ENCODE measurements at places on chromosomes 3 and 15.

- no peak for DNase-seq
Measured at GRCh38 chr3:186598108-186598784, 14.6 kb upstream of the AHSG start.

- DNase-seq, result no peak
Measured at GRCh38 chr3:39192490-39193092, at the start of gene XIRP1. XIRP1 (minus strand) TSS chr3:39192595; CDS start chr3:39189445, 3,150 bp downstream.

GRCh38 chr3:112773864-112774263, 72.8 kb downstream of the CD200R1L start:
- DNase-seq, result no peak

DNA sequence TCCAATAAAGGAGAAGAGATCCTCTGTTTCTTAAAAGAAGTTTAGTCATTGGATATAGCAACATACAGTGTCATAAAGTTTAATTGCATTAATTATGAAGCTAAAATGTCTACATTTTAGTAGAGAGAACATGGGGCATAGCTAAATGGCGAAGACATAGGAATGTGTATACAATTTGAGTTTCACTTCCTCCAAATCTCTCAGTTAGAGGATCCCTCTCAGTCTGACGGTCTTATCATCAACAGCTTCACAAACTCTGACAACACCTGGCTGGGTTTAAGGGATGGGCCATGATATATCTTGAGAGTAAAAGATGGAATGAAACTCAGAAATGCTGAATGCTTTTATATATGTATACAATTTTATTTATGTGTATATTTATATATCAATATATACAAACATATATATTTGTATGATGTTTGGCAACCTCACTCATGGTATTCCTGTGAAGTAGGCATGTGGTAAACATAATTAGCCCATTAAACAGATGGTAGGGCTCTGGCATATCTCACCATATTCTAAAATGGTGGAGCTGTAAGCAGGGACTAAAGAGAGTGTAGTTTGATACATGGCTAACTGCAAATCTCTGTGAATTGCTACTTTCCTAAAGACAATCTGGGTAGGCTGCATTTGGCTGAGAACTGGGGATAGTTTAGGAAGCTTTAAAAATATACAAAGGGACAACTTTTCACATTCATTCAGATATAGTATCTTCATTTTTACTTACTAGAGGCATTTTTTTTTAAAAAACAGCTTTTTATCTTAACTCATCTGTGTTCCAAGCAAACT, 111.6 kb downstream of the TIGIT start:
- DNase-seq, result no peak

GRCh38 chr3:108713816-108714215, 43.4 kb downstream of the RETNLB start:
- no peak for DNase-seq

GRCh38 chr3:58130591-58130990, 80.2 kb downstream of the DNASE1L3 start:
- DNase-seq, result no peak

DNA sequence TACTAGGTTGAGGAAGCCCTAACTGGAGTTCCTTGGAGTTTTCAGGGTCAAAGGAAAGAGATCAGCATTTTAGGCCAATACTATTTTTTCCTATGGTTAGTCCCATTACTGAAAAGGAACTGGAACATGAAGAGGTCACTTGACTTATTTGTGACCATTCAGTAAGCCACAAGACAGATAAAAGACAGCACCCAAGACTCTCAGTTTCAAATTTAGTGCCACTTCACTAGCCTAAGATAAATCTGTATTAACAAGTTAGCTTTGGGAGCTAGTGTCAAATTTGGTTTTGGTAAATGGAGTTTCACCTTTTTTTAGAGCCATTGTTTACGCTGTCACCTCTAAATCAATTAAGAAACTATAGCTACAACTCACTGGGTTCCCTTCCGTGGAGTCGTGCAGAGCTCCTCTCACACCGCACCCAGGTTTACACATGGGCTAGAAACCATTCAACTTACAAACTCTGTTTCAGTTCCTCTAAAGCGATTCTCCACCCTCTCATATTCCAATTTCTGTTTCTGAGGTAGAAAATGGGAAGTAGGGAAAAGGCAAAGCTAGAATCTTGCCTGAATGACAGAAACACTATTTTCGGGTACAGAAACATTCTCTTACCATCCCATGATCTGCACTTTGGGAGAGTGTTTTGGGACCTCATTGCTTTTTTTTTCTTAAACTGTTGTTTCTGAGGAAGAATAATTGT, 14.4 kb downstream of the CCDC32 start:
- DNase-seq, result no peak

DNA sequence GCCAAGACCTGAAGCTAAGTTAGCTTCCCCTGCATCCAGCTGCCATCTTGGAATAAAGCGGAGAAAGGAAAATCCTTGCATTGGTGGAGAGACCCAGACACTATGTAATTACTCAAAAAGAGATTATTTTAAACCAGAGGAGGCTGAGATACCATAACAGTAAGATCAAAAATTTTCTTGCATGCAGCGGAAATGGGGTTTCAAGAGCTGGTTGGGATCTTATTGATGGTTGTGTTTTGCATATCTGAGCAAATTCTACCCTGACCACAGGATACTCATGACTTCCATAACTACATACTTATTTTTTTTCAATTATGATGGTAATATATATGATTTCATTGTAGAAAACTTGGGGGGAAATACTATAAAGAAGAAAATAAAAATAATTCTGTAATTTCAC, 17.5 kb downstream of the TMEM158 start:
- DNase-seq, result no peak

GRCh38 chr3:66823009-66823397, 175.1 kb upstream of the KBTBD8 start:
- no peak for DNase-seq

DNA sequence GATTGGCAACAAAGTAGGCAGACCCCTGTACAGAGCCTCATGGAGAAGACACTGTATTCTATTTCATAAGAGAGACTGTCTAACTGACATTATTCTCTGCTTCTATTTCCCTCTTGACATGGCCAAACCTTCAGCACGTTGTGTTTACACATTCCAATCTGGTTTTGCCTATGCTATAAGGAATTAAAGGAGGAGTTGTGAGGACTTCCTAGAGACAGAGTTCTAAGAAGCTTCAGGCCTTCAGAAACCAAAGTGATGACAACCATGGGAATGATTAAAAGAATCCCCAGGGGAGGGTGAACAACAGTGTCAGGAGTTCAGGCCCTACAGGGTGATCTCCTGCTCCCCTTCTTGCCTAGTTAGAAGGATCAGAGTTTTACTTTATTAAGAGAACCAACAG, 44.9 kb upstream of the CAPN7 start:
- no peak for DNase-seq

DNA sequence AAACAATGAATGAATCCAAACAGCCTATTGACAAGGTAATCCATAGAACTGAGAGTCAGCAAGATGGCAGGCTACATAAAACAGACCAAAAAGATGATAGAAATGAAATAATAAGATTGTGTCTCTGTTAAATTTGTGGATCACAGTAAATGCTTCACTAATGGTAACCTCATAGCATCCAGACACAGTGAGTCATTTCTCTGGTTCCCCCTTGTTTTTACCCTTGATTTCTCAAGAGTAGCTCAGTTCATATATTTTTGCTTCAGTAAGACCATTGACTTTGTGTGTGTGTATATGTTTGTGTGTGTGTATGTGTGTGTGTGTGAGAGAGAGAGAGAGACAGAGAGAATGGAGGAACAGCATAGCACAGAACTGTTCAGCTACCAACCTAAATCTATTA, 546.9 kb downstream of the RBMS3 start:
- no peak for DNase-seq

- DNase-seq, result no peak
Measured at GRCh38 chr15:36331531-36332275, 247.7 kb upstream of the CDIN1 start.

DNA sequence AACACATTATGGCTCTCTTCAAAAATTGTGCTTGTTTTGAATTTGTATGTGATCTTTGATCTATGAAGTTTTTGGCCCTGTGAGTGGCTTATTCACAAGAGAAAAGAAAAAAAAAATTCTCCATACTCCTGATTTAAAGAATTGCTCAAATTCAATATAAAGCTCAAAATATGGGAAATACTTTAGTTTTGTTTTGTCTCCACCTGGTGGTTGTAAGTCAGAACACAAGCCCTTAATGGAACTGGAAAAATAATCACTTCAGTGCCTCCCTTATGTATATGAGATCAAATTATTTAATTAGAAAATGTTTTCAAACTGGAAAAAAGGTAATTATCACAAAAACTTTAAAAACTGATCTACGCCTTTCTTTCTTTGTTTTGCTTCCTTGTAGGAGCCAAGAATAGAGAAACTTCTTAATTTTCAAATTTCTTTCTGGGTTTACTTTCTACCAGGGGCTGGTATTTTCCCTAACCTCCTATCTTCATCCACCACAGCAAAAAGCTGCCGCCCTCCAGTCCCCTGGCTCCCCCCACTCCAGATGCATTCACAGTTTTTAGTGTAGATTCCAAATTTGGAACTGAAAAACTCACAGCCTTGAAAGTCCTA, 50.6 kb downstream of the SERP1 start:
- DNase-seq, result peak; percentile 31

DNA sequence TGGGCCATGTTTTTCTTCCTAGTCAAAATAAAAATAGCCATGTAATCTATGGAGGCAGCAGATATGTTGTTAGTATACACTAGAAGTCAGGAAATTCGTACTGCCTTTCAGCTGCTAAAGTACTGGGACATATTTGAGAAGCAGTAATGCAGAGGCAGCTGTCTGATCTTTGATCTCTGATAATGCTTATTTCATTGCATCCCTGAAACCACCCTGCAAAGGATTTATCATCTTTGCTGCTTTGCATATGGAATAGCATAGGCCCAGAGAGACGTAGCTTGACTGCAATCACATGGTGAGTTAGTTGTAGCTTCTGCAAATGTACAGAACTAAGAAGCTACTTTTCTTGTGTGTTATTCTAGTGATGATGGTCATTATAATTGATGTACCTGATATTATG, 52.4 kb downstream of the RBM6 start:
- peak; percentile 85 for DNase-seq

DNA sequence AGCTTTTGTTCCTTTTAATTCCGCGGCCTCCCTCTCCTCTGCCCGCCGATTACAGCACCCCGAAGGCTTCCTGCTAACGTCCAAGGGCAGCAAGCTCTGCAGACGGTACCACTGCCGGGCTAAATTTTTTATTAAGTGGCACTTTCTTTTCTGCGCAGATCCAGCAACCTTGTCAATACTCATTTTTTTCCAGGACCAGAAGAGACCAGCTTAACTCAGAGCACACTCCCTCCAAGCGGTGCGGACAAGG, 542 bp upstream of the MEIS2 start:
- no peak for DNase-seq

- DNase-seq, result peak; percentile 26
Measured at GRCh38 chr15:31605467-31605931, 278.9 kb downstream of the KLF13 start.

- DNase-seq, result no peak
Measured at GRCh38 chr3:193984876-193985275, 151.1 kb upstream of the HES1 start.

- no peak for DNase-seq
Measured at GRCh38 chr3:62481962-62482361, 108.6 kb upstream of the FEZF2 start.
